Stimulated activated CD4-positive, alpha-beta T cell treated with anti-CD3 and anti-CD28 coated beads, Interleukin-4, amount 100 ng/mL, for 4 hours (primary cell): ENCODE measurements at places on chromosomes 7 and 10.

- DNase-seq, result no peak
Measured at GRCh38 chr7:134051020-134051419, 76.1 kb upstream of the LRGUK start.

- no peak for DNase-seq
Measured at GRCh38 chr7:5441840-5442503, 18.3 kb upstream of the TNRC18 start.

DNA sequence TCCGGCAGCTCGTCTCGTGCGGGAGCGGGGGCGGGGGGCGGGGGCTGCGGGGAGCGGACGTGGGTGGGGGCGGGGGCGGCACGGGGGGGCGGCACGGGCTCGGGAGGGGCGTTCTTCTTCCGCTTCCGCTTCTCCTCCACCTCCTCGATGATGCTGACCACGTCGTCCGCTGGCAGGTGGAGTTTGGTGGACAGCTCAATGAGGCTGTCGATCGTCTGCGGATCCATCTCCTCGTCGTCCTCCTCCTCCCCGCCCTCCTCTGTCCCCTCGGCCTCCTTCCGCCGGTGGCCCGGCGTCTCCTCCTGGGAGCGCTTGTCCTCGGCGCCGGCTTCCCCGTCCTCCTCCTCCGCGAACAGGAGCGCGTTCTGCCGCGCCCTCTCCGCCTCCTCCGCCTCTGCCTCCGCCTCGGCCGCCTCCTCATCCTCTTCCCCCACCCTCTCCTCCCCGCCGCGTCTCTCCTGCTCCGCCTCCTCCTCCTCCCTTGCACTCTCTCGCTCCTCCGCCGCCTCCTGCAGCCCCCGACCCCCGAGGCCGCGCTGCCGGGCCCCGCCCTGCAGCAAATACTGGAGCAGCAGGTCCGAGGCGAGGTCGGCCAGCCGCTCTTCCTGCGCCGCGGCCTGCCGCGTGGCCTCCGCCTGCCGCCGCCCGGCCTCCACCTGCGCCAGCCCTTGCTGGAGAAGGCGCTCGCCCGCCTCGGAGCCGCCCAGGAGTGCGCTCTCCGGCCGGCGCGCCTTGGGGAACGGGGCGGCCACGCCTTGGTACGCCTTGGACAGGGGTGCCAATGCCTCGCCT, 1.9 kb downstream of the VGF start:
- DNase-seq, result no peak

GRCh38 chr7:101859411-101860106, 42.1 kb downstream of the CUX1 start:
- no peak for DNase-seq

- no peak for DNase-seq
Measured at GRCh38 chr10:82462910-82463551, 588.0 kb downstream of the NRG3 start.

DNA sequence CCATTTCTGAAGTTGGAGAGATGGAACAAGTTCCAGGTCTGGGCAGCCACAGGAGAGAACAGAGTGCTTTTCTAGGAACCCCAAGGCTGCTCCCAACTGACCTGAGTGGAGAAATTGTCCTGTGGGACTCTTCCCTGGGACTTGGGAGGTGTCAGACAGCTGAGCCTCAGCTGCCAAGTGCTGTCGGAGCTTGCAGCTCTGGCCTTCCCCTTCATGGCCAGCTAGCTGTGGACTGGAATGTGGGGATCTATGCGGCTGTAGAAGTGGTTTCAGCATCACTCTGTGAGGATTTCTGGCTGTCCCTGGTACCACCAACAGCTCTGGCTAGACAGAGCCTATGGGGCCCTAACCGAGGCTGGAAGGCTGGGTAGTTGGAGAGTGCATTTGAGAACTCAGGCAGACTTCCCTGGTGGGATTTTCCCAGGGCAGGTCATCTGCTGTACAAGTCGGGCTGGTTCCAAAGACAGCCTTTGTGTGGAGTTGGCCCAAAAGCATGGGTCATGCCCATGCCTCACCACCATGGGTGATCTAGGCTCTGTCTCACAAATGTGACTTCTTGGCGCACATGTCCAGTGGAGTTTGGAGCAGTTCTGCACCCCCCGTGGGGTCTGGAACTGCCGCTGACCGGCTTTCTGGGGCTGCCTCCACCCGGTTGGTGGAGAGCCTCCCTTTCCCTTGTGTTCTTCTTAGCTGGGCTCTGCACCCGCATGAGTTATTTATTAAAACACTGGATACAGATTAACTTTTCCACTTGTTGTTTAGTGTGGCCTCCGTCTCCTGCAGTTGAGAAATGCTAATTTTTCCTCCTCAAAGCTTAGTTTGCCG, 10.9 kb downstream of the SUFU start:
- no peak for DNase-seq

GRCh38 chr7:106568002-106568679, 92.8 kb downstream of the CCDC71L start:
- no peak for DNase-seq

GRCh38 chr10:75294866-75295701, 59.3 kb upstream of the COMTD1 start:
- peak; percentile 63 for DNase-seq

DNA sequence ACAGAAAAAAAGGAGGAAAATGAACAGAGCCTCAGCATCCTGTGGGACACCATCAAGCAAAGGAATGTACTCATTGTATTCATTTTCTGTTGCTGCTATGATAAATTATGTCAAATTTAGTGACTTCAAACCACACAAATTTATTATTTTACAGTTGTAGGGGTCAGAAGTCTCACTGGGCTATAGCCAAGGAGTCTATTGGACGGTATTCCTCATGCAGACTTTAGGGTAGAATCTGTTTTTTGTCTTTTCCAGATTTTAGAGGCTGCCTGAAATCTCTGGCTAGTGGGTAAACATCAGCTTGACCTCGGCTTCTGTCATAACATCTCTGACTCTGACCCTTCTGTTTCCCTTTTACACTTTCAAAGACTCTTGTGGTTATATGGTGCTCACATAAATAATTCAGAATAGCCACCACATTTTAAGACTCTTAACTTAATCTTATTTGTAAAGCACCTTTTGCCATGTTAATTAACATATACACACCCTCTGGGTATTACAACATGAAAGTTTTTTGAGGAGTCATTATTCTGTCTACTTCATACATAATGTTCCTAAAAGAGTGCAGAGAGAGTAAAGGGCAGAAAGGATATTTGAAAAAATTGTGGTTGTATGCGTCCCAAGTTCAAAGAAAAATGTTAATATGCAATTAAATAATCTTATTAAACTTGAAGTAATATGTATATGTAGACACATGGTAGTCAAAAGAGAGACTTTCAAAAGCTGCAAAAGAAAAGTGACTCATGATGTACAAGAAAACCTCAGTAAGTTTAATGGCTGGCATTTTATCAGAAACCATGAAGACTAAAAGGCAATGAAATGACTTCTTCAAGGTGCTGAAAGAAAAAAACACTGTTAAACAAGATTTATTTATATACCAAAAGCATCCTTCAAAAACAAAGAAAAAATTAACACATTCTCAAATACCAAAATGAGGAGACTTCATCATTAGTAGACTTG, 70.8 kb upstream of the MEOX2 start:
- DNase-seq, result no peak

DNA sequence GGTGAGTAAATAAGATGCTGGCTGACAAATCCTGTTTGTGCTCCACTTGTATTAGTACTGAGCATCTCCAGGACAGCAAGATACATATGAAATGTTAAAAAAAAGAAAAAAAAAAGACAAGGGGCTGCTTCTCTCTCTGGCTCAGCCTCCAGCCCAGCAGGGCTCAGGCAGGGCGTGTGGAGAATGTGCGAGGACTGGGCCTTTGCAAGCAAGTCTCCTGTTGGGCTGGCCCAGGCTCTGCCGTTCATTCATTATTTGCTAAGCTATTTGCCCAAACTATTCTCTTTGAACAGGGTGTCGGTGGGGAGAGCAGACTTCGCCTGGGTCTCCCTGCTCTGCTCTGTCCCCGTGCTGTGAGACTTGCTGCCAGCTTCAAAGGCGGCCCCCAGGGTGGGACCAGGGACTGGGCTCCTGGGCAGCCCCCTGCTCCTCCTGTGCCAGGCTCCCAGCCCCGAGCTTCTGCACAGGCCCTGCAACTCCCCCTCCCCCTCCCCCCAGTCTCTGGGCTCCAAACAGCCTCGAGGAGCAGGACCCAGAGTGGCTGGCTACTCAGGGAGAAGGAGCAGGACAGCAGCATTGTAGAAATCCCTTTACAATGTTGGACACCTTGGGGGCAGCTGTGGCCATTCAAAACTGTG, 25.6 kb upstream of the MGMT start:
- no peak for DNase-seq

GRCh38 chr10:70052462-70053217, at the start of gene MACROH2A2:
TSS of gene MACROH2A2 (plus strand) at chr10:70052846. CDS start at chr10:70075659, 22,813 bp downstream.
- no peak for DNase-seq

DNA sequence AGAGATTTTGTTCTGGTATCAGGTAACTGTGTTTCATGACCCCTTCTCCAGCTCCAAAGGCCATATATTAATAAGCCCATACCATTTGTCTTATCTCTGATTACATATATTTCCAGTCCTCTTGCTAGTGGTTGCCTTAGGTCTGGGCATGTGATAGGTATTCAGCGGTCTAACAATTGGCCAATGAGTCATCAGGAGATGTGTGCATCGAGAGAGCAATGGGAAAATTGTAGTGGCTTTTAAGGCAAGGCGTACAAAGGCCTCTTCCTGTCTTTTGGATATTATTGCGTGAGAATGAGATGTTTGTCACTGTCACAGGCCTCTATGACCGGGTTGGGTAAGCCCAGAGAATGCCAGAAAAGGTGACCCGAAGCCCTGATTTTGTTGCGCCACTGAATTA, 38.6 kb upstream of the SFRP5 start:
- no peak for DNase-seq

- DNase-seq, result no peak
Measured at GRCh38 chr7:155222061-155222460, 75.6 kb upstream of the INSIG1 start.

GRCh38 chr10:44437840-44438511, 53.1 kb upstream of the CXCL12 start:
- DNase-seq, result no peak

- DNase-seq, result peak; percentile 81
Measured at GRCh38 chr10:91163869-91164474, 56.5 kb upstream of the PCGF5 start.

- no peak for DNase-seq
Measured at GRCh38 chr7:55409482-55410225, 44.5 kb downstream of the LANCL2 start.

DNA sequence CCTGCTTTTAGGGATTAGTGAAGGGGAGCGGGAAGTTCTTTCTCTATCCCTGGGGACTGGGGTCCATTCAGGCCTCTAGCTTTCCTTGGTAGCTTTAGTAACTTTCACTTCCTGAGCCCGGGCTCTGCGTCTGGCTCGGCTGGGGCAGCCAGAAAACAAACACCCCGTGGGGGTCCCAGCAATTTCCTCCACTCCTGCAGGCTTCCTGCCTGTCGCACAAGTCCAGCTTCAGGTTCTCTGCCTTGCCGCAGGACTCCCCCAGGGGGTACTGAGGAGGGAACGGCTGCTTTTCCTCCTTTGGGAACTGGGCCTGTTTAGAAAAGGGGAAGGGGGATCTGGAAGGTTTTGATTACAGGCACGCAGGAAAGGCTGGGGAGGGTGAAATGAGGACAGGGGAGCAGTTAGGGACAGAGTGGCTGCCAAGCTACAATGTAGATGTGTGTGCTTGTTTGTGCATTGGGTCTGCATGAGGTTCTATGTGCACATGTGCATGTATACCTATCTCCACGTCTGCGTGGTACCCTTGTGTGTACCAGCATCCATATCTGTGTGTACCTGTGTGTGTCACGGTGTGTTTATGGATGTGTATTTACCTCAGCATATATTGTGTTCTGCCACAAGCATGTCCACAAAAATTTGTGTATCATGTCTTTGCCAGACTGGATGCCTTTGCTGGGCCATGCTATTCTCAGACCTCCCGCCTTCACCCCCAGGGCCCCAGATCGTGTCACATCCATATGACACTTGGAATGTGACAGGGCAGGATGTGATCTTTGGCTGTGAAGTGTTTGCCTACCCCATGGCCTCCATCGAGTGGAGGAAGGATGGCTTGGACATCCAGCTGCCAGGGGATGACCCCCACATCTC, 2.0 kb downstream of the KAZALD1 start:
- no peak for DNase-seq

DNA sequence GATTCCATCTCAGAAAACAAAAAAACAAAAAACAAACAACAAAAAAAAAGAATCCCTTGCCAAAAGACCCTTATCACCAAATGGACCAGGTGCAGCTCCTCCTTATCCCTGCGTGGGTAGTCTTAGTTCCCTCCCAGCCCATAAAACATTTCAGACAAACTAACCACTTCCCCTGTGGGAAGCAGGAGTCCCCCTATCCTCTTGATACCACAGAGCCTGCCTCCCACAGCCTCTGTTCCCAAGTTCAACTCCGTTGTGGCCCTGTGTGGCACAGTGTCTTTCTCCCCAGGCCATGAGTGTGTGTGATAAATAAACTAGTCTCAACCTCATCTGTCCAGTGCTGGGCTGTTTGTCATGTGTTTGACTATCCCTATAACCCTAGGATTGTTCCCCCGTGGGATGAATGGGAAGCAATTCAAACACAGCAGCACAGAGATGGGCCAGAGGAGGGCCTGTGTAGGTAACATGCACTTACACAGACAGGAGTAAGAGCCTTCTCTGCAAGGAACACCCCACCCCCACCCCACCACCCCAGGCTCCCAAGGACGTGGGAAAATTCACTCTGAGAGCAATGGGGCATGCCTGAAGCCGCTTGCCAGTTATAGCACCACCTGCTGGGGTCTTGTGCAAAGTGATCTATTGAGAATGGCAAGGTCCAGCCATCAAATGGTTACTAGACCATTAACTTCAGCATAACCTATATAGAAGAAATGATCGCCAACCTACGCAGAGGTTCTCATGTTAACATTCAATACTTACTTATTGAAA, 147.1 kb upstream of the GHITM start:
- no peak for DNase-seq

DNA sequence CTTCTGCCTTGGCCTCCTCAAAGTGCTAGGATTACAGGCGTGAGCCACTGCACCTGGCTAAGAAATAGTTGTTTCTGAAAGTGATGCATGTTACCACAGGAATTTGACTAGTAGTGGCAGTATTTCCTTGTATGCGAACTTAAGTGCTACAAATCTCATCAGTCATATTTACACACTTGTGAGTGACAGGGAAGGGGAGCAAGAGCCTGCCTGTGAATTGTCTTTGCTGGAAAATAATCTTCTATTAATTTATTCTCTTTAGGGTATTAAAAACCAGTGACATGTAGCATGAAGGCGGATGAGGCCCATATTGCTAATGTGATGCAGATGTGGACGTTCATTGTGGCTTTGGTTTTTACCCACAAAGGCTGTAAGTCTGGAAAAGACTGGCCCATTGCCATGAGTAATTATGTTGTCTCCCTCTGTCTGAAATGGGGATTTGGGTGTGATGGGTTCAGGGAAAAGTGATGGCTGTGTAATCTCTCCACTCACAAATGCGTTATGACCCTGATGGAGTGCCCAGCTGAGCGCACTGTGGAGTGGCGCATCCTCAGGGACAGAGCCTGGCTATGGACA, 97.6 kb downstream of the CCNY start:
- DNase-seq, result no peak

DNA sequence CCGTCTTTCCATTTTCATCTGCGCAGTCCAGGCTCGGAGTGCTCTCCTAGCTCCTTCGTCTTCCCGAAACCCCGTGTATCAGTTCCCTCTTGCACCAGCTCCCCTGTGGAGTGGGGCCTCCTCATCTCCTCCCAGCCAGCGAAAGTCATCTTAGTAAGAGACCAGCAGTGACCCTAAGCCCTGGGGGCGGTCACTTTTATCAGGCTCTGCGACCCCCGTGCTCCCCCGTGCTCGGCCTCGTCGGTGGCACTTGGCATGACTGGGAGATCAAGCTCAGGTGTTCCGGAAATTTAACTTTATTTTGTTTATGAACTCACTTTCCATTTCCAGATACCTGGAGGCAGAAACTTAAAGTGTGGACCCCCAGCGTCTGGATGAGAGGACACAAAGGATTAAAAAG, 574 bp upstream of the ECHDC3 start:
- DNase-seq, result no peak

GRCh38 chr7:152931633-152932032, 172.1 kb downstream of the ACTR3B start:
- DNase-seq, result no peak
